ENCODE measurements at places on chromosomes 4 and X.

DNA sequence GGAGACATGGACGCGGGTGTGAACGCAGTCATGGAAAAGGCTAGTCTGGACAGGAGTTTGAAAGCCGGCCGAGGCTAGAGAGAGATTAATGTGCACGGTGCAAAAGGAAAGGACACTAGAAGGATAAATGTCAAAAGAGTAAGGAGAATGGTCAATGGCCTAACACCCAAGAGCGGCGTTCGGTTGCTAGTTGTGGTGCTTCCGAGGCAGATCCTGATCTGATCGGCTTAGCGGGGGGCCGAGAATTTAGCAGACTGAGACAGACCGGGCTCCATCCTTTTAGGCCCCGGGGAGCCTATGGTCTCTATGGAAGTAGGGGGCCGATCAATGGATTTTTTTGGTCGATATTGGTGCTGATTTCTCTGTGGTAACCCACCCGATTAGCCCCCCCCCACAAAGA is 6.9 kb downstream of the GAGE10 start:
- no peak for DNase-seq

- DNase-seq: no peak
Measured at GRCh38 chr4:94461506-94461905, 9.8 kb downstream of the PDLIM5 start.

- DNase-seq: no peak
Measured at GRCh38 chr4:88230969-88231771, 53.2 kb downstream of the PPM1K start.

GRCh38 chr4:152424977-152425376 is 110.9 kb downstream of the FBXW7 start:
- DNase-seq: no peak

DNA sequence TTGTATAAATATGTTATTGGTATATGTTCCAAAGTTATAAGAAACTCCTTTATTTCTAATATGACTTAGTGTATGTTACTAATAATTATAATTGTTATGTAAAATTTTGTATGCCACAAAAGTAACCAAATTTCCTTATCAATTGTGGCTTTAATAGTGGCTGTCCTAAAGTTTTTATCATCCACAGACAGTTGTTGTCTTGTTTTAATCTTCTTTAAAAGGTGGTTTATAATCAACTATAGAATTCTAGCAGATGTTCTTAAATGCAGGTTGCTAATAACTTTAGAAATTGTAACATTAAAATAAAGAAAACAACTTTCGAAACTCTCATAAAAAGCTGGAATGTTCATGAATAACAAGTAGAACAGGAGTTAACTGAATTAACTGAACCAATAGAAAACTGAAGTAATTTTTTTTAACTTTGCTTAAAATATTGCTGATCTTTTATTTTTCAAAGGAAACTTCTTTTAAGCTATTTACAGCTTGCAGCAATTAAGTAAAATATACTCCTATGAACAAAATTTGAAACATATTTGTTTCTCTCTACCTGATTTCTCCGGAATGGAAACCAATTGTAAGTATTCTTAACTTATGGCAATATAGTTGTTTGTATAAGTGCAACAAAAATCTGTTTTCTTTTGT is 24.3 kb downstream of the HSD17B11 start:
- no peak for DNase-seq

DNA sequence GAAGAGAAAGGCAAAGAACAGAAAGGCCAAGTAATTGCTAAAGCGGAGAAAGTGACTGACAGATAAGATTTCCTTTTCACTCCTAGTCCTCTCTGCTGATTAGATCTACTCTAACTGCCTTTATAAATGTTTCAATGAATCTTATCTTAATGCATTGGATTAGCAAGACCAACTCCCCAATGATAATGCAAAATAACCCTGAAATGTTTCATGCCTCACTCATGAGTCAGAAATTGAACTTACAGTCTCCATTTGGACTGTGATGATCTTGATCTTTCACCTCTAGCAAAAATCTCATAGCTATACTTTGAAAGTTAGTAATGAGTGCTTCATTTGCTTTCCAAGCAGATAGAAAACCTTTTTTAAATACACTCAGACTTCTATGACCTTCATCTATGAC is 26.5 kb downstream of the SLC10A7 start:
- no peak for DNase-seq

GRCh38 chrX:38817004-38817703 is 15.9 kb downstream of the MID1IP1 start:
- no peak for DNase-seq

- no peak for DNase-seq
Measured at GRCh38 chrX:113973706-113974105, 610.2 kb upstream of the HTR2C start.

GRCh38 chrX:148281920-148282319 is 218.5 kb upstream of the AFF2 start:
- no peak for DNase-seq

GRCh38 chr4:177155454-177155853 is 154.2 kb upstream of the NEIL3 start:
- no peak for DNase-seq

DNA sequence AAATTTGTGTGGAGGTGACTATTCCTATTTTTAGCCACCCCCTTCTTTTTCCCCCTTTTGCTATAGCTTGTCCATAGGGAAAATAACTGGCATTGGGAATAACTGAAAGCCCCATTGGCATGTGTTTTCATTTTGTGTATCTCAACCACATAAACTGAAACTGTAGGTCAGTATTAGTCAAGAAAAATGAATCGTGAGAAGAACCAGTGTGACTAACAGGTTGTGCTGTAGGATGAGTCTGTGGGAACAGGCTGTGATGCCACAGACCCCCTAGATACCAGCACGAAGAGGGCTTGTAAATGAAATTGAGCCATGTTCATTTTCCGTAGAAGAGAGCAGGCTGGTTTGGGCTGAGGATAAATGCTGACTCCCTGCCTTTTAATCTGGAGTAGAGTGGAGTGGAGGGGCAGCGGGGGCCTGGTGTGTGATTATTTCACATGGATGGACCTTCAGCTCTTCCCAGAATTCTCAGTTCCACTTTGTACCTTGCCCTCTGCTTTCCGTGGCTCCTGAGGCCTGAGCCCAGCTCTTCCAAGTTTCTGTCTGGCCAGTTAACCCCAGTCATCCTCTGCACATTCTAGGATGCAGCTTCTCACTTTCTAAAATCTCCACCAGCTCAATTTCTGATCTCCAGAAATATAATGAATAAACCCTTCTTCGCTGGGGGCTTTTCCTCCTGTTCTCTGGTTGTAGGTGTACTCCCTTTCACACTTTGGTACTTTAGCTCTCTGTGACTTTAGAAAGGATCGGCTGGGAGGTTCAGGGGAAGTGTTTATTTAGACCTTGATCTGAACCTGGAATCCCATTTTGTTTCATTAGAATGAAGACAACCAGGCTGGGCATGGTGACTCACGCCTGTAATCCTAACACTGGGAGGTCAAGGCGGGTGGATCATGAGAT is 37.3 kb downstream of the DCUN1D4 start:
- no peak for DNase-seq

DNA sequence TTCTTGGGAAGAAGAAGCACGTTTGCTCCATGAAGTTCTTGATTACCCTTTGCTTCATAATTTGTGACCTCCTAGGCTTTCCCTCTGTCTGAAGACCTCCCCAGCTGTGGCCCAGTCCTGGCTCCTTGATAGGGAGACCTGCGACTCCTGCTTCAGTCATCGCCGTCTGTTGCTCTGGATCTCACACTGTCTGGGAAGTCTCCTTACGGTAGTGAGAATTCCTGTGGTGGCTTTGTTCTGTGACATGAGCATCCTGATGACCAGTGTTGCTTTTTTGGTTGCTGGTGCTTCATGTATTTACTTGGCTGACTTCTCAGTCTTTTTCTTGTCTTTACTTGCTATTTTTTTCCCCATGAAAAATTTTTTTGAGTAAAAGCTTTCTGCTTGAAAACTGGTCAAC is 44.2 kb downstream of the JADE1 start:
- DNase-seq: no peak

DNA sequence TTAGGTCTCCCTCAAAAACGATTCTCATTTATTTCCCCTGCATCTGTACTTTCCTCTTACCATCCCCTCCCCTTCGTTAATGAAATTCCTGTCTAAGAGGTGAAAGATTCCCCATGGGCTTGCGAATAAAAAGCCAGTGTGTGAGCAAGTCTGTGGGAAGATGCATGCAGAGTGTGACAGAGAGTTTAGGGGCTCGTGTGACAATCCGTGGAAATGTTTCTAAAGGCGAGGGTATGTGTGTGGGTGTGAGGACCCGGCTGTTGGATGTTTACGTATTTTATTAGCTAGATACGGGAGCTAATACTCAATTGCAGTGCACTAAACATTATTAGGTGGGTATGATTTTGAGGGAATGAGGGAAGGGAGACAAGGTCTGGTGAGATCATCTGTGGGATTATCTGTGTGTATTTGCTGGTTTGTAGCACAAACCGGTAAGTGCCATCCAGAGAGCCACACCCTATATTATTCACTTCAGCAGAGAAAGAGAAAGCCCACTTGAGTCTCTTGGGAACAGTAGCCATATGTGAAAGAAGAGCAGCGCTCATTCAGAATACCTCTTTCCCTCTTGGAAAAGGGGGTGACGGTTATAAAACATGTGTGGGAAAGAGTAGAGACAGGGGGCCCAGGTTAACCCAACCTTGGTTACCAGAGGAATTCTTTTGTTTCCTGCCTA is 893 bp upstream of the HOPX start:
- DNase-seq: no peak

- no peak for DNase-seq
Measured at GRCh38 chr4:111689214-111689613, 456.0 kb upstream of the FAM241A start.

DNA sequence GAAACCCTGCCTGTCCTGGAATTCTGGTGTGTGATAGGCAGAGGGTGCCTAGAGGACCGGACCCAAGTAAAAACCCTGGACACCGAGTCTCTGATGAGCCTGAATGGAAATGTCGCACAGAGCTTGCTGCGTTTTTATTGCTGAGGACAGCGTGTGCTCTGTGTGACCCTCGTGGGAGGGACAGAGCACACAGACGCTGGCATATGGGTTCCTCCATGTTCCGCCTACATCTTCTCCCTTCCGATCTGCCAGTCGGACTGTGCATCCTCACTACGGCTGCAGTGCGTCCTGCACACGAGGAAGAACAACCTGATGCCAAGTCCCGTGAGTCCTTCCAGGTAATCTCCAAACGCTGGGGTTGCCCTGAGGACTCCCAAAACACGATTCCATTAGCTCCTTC is 68.3 kb downstream of the AFAP1 start:
- no peak for DNase-seq

DNA sequence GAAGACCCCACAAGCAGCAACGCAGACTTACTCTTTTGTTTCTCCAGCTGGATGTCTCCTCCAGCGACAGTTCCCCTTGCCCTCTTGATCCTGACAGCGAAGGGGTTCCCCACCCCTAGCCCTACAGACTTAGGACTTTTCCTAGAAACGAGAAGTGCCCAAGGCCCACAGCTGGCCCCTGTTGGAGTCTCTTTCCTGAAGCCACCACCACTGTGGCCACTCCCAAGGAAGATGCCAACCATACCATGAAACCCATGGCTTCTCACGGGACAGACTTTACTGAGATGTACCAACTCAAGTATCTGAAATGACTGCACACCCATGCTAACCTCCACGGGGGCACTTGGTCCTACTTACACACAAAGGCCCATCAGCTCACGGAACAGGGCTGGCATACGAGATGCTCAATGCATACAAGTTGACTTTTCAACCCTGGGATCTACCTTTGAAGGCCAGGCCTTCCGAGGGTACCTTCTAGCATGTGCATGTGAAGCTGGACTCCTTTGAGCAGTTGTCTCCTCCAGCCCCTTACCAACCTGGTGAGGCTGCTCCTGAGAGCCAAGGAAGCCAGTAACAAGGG is 924 bp upstream of the IRAK1 start:
- DNase-seq: no peak

GRCh38 chrX:79096145-79096556 is 48.3 kb upstream of the GPR174 start:
- no peak for DNase-seq

DNA sequence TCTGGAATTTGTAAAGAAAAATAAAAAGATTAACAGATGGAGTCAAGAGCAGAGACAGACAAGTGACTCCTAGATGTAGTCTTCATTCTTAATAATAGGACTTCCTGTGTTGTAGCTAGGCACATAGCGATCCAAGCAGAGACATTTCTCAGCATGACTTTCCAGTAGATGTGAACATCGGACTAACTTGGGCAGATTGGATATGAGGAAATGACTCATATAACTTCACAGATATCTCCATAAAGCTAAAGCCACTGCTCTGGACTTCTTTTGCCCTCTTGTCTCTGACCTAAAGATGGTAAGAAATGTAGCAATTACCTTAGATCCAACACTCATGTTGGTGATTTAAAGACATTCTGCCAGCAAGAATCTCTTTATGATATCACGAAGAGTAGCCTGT is 131.7 kb downstream of the EPHA5 start:
- DNase-seq: no peak

- DNase-seq: no peak
Measured at GRCh38 chr4:182085051-182085480, 158.1 kb upstream of the TENM3 start.

DNA sequence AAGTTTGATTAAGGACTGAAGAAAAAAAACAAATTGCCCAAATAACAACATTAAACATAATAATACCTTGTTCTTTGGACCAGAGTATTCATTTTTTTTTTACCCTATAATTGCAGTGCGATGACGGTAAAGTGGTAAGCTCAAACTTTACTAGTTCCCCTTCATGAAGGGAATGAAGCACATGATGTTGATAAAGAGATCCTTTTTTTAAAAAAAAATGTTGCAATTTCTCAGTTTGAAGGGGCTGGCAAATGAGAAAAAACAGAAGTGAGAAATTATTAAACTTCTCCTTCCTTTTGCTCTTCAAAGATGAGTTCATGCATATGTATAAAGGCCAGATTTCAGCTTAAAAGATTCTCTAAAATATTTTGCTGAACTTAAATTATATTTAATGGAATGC is 231.7 kb downstream of the C4orf33 start:
- DNase-seq: no peak

DNA sequence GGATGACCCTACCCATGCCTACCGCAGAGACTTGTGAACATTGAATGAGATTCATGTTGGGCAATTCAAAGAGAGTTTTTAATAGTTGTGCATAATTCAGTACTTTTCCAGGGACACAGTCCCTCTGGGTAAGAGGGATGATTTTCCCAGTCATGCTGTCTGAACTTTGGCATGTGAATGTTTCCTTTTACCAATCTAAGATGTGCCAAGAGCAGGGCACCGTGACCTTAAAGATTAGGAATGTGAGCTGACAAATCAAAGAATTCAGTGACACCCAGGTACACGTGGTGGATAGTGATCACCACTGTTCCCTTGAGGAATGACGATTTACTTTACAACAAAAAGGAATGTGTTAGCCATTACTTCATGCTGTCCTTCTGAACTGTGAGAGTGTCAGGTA is 515.6 kb downstream of the PPARGC1A start:
- no peak for DNase-seq
